ENCODE measurements at places on chromosomes 6 and 20. TPM values are rescaled to one million over a fixed set of nuclear protein-coding genes. Genes with fewer than 3 reads are reported as not detected.
A peak's percentile ranks its signal among the peaks of the same experiment; 100 is the strongest.

- no peak for DNase-seq
These were observed 27.1 kb downstream of the TASP1 start for GRCh38 chr20:13611611-13612125.

GRCh38 chr20:3473944-3474343 is 3.1 kb downstream of the ATRN start:
- no peak for DNase-seq

GRCh38 chr20:59265298-59265697 is 35.1 kb upstream of the EDN3 start:
- no peak for DNase-seq

DNA sequence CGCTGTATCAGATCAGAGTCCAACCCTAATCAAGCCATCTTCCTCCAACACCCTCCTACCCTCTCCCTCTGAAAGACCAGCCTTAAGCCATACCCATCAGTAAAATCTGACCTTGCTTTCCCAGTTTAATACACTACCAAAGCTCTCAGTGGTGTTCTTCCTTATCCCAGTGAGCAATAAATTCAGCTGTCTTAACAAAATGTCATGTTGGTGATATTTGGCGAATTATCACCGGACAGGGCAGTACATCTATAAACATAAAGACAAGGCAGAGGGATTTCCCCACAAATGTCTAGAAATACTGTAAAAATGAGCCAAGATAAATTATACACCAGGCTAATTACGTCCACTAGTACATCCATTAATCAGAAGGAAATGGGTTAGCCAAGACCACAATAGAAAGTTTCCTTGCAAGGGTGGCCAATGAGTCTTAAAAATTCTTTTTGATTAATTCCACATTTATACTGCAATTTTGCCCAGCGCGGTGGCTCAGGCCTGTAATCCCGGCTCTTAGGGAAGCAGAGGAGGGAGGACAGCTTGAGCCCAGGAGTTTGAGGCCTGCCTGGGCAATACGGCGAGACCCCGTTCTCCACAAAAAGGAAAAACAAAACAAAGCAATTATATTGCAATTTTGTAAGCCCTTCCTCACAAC is 905 bp downstream of the RARS2 start:
- DNase-seq = no peak

SIRPD gene
- total RNA-seq = 0.18 TPM

GRCh38 chr6:74638412-74638811 is 567.4 kb downstream of the COL12A1 start:
- DNase-seq = no peak

MYLK2 gene
- 1.7 TPM for total RNA-seq

GRCh38 chr6:133983099-133983939 is 30.3 kb downstream of the TBPL1 start:
- DNase-seq = peak; percentile 62

- peak; percentile 94 for DNase-seq
These were observed 125.1 kb downstream of the SNX5 start for GRCh38 chr20:17843246-17844132.

DNA sequence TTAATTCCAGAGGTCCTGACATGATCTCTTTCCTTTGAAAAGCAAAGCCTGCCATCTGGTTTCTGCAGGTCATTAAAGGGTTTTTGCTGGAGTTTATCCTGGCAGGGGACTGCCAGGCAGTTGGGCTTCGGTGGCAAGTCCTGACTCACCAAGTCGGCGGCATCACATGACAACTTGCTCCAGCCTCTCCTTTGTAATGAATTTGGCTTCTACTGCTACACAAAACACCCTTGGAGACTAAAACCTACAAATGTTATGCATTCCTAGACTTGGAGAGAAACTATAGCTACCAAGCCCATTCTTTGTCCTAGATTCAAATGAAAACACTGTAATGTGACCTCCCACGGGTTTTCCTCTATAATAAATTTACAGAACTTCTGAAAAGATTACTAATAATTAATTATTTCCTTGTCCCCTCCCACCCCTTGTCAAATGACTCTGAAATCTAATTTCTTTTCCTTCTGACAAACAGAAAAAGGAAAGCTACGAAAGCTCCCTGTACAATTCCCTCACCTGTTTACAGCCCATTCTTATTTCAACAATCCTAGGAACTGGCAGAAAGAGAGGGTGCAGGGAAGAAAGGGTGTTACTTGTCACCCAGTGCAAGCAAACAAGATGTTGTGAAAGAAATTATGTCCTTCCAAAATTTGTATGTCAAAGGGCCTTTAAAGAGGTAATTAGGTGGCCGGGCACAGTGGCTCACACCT is 62.9 kb downstream of the QRSL1 start:
- peak; percentile 53 for DNase-seq

DNA sequence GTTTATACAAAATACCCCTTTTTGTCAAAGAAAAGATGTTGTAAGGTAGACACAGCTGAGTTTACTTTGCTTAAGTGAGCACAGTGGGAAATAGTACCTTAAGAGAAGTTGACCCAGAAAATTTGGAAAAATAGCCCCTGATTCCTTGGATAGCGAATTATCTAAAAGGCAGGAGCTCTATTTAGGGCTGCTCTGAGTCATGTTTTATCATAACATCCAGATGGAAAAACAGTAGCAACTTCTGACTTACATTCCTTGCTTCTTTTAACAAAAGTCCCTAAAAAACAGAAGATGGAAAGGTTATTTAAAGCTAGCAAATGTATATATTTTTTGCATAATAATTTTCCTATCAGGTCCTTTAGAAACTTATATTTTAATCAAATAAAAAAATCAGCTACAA is 59.0 kb downstream of the THEMIS start:
- no peak for DNase-seq

DNA sequence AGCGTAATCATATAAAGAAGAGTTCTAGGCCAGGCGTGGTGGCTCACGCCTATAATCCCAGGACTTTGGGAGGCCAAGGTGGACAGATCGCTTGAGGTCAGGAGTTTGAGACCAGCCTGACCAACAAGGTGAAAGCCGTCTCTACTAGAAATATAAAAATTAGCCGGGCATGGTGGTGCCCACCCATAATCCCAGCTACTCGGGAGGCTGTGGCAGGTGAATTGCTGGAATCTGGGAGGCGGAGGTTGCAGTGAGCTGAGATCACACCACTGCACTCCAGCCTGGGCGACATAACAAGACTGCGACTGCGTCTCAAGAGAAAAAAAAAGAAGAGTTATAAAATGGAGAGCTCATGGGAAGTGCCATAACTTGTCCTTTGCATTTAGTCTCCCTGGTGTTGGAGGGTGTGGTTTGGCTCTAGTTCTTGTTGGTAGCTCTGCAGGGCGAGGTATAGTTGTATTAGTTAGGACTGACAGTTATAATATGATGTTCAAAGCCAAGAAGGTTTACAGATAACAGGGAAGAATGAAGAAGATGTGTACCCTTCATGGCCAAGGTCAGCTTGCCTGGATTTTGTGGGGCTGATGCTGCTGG is 54.8 kb downstream of the UTRN start:
- DNase-seq = no peak

DNA sequence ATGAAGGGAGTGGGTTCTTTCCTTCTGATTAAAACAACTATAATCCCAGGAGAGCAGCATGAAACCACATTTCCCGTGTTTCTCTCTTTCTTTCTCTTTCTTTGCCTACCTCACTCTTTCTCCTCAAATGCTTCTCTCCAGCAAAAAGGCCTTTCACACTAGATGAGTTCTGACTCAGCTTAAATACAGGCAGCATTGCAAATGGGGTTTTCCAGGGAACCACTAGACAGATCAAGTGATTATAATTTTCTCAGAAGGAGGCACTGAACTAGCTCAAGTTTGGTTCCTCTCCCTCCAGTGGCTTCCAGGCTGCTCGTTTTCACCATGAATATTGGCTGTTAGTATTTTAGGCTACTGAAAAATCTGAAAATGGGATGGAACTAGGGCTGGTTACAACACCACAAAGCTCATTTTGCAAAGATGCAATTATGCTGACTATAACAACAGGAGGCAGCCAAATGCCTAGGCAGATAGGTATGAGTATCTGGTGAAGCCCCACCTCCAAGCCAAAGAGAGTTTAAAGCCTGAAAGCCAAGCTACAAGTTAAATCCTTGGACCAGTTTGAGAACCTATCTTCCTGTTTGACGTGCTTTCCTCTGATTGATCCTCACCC is 260.0 kb downstream of the MMUT start:
- no peak for DNase-seq

GRCh38 chr20:59824711-59825562 is 108.5 kb downstream of the SYCP2 start:
- no peak for DNase-seq

DNA sequence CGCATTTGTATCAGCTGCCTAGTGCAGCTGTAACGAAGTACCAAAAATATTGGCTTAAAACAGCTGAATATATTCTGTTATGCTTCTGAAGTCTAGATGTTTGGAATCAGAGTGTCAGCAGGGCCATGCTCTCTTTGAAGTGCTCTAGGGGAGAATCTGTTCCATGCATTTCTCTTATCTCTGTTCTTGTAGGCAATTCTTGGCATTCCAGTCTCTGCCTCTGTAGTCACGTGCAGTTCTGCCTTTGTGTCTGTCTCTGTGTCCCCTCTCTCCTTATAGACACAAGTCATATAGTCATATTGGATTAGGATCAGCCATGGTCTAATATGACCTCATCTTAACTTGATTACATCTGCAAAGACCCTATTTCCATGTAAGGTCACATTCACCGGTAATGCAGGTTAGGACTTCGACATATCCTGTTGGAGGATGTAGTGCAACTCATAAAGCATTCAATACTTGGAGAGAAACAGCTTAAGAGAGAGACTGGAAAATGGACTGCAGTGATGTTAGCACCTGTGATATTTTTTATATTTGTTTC is 18.6 kb downstream of the FAM83B start:
- no peak for DNase-seq

- no peak for DNase-seq
These were observed 54.7 kb downstream of the TRMT6 start for GRCh38 chr20:5895626-5896025.

DNA sequence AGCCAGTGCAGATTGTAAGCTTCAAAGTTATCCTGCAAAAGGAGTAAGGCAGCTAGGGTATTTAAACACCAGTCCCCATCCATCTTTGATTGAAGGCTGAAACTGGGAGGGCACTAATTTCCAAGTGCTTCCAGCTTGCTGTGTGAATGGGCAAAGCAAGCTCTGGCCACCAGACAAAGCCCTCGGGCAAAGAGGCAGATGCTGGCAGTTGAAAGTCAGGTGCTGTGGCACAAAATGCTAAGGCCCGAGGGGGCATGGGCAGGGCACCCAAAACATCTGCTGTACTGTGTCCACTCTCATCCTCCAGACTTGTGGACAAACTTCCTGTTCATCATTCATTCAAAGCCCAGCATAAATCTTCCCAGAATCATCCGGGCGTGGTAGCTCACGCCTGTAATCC is 62.9 kb downstream of the TRMT6 start:
- DNase-seq = no peak

GRCh38 chr6:155964544-155964943 is 508.9 kb upstream of the NOX3 start:
- DNase-seq = no peak

SAMD5 gene
- total RNA-seq = 1.2 TPM

ABHD16B gene
- total RNA-seq = not detected

GRCh38 chr6:18016698-18017097 is 29.3 kb upstream of the KIF13A start:
- DNase-seq = peak; percentile 48

RIPOR2 gene
- 0.44 TPM for total RNA-seq

Measured in PC-3 (cell line).